ENCODE measurements at places on chromosomes 16 and 17.

- DNase-seq = no peak
Observed at GRCh38 chr16:10870137-10870776, 6.7 kb upstream of the CIITA start.

DNA sequence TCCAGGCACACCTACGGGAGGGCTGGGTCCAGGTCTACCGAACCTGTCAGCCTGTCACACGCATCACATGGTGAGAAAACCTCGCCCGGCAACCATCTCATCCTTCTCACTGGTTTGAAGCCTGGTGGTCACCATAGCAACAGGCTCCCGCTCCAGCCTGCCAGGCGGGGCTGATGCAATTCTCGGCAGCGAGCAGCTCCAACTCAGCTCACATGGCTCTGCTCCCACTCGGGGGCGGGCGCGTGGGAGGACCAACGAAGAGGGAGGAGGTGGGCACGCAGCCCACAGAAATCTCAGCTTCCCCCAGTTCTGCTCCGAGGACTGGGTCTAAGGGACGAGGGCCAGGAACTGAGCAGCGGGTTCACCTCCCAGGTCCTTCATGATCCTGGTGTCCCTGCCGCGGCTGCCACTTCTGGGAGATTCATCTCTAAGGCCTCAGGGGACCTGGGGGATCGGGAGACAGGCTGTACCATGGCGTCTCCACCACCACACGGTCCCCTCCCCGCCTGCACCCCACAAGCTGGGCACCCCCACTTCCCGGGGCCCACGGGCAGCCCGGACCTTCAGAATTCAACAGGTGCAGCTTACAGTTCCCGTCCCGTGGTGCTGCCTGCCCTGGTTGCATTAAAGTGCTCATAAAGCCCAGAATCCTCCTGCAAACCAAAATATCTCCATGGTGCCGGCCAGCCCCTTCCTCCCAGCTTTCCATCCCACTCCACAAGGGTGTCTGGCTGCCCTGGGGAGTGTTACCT lies 25.8 kb downstream of the ABR start:
- DNase-seq = no peak

GRCh38 chr17:5120036-5120435 lies 4.2 kb downstream of the USP6 start:
- DNase-seq = no peak

DNA sequence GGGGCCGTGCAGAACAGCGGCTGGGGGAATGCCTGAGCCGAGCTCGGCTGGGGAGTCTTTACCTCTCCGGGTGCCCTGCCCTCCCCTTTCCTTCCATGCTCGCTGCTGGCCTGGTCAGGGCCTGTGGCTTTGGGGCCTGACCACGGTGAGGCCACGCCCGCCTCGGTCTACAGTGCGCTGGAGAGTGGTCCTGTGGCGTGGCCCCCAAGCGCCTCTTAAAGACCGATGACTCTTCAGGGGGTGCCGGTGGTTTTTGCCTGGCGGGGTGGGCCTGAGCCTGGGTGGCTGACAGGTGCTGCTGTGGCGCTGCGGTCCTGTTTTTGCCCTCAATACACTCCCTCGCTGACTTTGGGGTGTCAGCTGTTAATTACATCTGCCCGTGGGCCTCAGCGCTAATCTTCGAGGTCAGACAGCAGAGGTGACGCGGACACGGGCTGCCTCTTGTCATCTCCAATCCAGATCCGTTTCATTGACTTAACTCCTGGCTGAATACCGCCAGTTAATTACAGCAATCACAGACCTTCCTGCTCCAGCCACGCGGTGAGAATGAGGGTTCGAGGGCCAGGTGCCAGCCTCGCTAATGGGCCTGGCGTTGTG lies 29.7 kb downstream of the GSE1 start:
- no peak for DNase-seq

DNA sequence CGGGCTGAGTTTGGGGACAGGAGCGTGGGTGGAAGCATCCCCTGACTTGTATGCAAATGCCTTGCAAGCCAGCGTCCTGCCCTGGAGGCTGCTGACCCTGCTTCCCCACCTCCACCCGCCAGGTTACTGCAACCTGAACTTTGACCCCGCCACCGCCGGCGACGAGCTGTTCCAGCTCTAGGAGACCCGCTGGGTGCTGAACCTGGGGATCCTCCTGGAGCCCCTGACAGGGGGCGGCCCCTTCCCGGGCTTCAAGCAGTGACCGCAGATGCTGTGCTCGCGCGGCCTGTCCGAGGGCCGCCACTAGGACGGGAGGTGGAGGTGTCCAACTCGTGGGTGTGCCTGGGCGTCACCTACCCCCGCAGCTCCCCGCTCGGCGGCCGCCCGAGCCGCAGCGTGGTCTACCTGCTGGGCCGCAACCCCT lies 10.7 kb upstream of the SLC16A5 start:
- DNase-seq = no peak

DNA sequence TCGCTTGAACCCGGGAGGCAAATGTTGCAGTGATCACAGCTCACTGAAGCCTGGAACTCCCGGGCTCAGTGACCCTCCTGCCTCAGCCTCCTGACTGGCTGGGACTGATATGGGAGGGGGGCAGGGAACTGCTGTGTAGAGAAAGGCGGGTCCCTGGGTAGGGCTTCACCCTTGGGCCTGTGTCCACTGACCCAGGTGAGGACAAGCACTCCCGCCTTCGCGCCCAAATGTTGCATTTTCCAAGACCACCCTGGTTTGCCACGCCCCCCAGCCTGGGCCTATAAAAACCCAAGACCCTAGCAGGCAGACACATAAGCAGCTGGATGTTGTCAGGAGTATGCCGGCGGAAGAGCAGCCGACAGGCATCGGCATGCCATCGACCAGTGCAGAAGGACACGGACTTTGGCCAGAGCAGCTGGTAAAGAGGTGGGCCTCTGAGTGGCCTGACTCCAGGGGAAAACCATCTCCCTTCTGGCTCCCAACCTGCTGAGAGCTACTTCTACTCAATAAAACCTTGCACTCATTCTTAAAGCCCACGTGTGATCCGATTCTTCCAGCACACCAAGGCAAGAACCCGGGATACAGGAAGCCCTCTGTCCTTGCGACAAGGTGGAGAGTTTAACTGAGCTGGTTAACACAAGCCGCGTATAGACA lies 19.1 kb downstream of the SMYD4 start:
- DNase-seq = no peak

DNA sequence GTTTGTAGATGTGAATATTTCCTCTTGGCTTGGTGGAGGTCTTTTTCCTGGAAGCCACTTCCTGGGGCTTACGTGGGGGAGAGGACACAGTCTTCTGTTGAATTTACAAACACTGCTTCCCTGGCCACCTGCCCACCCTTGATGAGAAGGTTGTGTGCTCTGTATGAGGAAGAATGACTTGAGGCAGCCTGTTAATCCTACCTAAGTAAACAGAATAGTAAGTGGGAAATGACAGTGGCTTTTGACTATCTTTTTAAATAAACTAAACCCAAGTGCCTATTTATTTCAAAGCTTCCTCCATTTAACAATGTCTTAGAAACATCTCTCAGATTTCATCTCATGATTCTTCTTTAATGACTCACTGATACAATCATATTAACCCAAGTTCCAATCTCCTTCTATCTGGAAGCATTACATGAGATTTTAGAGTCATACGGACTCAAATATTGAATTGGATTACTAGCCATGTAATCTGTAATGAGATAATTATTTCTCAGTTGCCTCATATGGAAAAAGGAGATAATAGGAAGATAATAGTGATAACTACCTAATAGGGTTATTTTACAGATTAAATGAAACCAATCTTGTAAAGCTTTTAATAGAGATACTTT lies 96.6 kb upstream of the SMIM36 start:
- DNase-seq = no peak

- no peak for DNase-seq
Observed at GRCh38 chr17:74430706-74431567, 951 bp upstream of the GPRC5C start.

DNA sequence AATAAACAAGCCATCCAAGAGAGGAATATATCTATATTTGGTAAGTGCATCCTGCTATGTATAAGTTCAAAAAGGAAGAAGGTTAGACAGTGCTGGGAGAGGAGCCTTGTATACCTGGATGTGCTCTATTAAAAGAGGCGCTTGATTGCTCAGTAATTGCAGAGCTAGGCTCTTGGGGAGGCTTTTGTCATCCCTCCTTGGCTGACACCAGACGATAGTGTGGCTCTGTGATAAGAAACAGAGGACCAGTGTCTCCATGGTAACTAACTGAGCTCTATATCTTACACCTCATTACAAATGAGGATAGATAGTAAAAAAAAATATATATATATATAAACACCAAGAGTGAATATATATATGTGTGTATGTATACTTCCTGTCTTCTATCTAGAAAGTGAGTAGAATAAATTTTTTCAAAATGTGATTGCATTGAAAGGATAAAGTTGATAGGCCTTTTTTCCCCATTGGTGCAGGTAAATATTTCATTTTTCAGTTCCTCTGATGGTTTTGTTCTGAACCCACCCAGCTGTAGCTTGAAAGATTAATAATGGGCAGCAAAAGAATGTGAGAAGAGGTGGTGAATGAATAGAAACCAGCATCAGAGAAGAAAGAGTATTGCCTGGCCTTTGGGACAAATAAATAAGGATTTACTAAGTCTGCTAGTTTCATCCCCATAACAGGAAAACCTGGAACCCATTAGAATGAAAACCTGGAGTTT lies 303.7 kb downstream of the ZFHX3 start:
- no peak for DNase-seq

GRCh38 chr16:72673118-72673517 lies 374.8 kb downstream of the ZFHX3 start:
- no peak for DNase-seq

- DNase-seq = no peak
Observed at GRCh38 chr17:66777689-66778225, 57.2 kb upstream of the CACNG5 start.

GRCh38 chr16:11354733-11355574 lies 9.7 kb downstream of the RMI2 start:
- DNase-seq = peak; percentile 69

- no peak for DNase-seq
Observed at GRCh38 chr17:61360318-61360943, 39.2 kb upstream of the TBX2 start.

DNA sequence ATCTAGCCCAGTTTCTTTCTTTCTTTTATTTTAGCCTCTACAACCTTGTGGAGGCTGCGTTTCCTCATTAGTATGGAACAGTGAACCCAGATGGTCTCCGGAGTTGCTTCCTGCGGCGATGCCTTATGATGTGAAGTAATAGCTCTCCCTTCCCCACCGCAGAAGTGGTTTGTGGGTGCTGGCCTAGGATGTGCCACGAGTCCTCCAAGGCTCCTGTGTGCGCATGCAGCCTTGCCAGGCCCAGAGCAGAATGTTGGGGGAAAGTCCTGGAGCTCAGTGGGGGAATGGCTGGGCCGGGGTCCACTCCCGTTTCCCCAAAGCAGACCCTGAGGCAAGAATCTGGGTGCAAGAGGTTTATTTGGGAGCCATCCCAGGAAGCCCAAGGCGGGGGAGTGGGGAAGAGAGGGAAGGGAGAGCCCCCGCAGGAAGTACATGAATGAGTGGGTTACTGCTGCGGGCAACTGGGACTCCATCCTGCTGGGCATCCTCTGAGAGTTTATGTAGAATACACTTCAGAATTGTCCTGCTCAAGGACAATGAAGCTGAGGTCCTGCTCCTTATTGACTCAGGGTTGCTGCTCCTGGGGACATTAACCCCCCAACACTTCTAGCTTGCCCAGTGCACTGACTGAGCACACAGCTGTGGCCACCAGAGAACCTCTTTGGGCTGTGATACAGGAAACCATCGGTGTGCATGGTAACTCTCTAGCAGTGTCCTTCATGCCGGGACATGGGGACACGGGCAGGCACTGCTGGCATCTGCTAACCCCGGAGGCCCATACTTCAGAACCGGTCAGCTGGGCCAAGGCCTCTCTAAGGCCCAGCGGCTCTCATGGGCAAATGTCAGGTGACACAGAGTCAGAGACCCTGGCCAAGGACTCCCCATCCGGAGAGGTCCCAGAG lies 3.7 kb upstream of the HCRT start:
- no peak for DNase-seq

GRCh38 chr16:81261049-81261648 lies 22.7 kb downstream of the BCO1 start:
- DNase-seq = no peak

DNA sequence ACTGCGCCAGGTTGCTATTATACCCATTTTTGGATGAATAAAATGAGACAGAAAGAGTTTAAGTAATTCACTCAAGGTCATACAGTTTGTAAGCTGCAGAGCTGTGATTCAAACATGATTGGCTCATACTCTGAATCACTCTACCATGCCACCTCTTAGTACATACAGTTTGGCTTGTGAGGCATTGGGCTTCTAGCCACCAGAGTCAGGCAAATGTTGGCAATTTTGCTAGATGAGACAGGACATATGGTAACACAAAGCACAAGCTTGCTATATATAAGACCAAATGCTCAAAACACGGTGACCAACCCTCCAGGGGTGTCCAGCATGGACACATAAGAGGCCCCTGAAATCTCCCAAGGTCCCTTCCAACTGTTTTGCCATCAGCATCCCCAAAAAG lies 236.0 kb upstream of the IRX5 start:
- DNase-seq = no peak

GRCh38 chr17:76872221-76872873 lies 4.1 kb downstream of the MGAT5B start:
- peak; percentile 6 for DNase-seq

DNA sequence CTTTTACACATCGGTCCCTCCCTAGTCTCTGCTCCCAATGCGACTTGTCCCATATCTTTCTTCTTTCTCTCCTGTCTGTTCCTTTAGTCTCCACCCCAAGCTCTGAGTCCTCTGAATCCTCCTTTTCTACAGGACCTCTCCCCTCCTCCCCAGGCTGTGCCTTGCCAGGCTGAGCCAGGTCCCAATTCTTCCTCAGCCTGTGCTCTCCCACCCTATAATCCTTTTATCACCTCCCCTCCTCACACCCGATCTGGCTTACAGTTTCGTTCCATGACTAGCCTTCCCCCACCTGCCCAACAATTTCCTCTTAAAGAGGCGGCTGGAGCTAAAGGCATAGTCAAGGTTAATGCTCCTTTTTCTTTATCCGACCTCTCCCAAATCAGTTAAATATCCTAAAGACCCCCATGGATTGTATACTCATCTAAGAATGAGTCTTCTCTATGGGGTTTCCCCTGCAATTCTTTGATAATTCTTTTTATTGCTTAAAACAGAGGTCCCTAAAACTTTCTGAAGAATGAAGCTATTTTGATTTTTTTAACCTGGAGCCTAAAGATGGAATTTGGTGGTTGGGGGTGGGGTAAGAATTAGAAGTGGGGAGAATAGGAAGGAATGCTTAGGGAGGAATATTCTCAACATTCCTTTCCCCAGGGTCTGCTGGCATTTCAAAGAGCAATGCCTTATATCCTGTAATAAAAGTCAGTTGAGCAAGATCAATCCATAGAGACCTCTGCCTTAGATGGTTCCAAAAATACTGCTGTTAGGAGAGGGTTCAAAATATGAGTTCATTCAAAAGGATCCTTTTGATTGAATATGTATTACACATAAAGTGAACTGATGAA lies 102.8 kb downstream of the MYO1D start:
- no peak for DNase-seq

Data from stimulated activated CD4-positive, alpha-beta T cell treated with anti-CD3 and anti-CD28 coated beads, Interleukin-4, amount 100 ng/mL, for 1 hour (primary cell).